ENCODE measurements at places on chromosomes 2 and 18.
A peak's percentile ranks its signal among the peaks of the same experiment; 100 is the strongest.

- no peak for DNase-seq
These were observed 59.2 kb upstream of the DSG1 start for GRCh38 chr18:31258789-31259188.

DNA sequence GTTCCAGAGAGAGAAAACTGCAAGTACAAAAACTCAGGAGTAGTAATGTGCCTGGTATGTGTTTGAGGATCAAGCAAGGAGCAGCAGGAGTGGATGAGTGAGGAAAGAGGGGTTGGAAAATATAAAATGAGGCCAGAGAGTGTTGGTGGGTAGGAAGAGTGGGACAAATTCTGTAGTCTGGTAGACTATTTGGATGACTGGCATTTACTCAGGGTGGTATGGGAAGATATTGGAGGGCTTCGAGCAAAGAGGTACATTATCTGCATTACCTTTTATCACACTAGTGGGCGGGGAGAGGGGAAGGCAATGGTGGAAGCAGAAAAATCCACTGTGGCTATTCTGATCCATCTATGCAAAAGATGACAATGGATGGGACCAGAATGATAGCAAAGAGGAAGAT is 381.7 kb upstream of the VWC2L start:
- DNase-seq = no peak

- no peak for DNase-seq
These were observed 80.6 kb downstream of the SPTBN1 start for GRCh38 chr2:54536720-54537119.

DNA sequence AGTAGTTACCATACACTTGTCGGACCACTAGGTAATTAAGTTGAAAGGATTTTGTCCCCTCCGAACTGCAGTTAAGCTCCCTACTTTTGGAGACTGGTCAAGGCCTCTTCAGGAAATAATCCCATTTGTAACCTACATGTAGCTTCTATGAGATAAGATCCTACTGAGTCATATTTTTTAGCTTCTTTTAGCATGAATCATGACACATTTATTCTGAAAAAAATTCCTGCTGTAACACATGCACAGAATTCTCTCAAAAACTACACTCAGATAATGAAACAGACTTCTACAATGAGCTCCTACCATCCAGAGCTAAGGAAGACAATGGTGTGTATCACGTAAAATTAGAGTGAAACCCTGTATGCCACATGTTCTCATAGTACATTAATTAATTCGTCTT is 100.7 kb upstream of the CCDC195 start:
- peak; percentile 71 for DNase-seq

GRCh38 chr2:106664669-106665068 is 177.5 kb downstream of the CD8B2 start:
- DNase-seq = no peak

GRCh38 chr18:48100651-48101165 is 170.2 kb upstream of the SMAD2 start:
- no peak for DNase-seq

DNA sequence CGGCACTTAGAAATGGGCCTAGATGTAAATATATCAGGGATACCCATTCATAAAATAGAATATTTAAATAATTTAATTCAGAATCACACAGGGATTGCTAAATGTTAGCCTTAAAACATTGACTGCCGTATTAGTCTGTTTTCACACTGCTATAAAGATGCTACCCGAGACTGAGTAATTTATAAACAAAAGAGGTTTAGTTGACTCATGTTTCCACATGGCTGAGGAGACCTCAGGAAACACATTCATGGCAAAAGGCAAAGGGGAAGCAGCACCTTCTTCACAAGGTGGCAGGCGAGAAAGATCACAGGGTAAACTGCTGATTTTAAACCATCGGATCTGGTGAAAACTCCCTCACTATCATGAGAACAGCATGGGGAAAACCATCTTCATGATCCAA is 223.6 kb upstream of the GULP1 start:
- DNase-seq = no peak

GRCh38 chr2:84942166-84942565 is 28.8 kb upstream of the KCMF1 start:
- no peak for DNase-seq

DNA sequence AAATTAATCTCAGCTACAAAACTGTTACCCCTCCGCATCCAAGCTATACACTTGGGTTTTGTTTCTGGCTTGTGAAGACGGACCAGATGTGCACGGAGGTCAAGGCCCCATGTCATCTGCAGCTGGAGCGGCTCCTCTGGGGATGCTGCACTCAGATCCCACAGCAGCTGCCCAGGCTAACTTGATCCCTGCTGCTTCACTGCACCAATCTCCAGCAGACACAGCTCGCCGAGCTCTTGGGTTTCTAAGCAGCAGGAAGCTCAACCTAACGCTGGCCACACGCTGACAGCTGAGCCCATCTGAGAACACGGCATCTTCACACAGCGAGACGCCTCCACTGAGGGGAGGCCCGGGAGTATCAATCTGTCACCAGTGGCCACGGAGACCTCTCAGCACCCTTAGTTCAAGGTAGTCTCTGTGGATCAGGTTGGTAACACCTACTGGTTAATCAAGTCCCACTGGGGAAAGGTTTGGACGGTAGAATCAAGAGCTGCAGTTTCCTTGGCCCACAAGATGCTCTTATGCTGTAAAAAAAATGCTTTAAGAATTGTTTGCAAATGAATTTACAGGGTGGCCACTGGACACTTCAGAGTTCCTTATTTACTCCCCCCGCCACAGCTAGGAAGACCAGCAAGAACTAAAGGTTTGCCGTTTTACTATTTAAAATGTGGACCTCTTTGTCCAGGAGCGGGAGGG is 67.5 kb downstream of the EMILIN2 start:
- no peak for DNase-seq

GRCh38 chr2:70505613-70506391 is 47.8 kb downstream of the TGFA start:
- no peak for DNase-seq

DNA sequence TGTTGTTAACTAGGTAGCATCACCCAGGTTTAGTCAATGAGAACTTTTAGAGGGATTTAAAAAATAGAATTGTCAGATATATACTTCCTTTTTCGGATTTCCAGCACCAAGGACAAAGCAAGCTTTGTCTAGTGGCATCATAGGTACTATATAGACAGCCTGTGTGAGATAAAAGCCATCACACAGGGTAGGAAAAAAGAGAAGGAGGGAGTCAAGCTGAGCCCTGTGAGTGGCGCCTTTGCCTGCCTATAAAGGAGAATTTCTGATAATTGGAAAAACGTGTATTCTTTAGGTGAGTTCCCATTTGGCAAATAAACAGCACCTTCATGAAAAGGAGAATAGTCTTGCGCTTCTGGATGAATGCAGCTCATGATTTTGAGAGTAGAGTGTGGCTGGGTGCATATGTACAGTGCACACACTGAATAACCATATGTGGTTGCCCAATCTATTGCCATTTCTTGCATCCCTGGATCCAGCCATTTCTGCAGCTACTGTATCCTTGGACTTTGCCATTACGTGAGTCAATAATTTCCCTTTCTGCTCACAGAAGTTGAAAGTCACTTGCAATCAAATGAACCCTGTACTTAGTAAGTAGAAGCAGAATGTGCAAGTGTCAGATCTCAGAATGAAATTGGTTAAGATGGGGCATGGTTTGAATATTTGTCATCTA is 559.9 kb upstream of the MEX3C start:
- DNase-seq = no peak

DNA sequence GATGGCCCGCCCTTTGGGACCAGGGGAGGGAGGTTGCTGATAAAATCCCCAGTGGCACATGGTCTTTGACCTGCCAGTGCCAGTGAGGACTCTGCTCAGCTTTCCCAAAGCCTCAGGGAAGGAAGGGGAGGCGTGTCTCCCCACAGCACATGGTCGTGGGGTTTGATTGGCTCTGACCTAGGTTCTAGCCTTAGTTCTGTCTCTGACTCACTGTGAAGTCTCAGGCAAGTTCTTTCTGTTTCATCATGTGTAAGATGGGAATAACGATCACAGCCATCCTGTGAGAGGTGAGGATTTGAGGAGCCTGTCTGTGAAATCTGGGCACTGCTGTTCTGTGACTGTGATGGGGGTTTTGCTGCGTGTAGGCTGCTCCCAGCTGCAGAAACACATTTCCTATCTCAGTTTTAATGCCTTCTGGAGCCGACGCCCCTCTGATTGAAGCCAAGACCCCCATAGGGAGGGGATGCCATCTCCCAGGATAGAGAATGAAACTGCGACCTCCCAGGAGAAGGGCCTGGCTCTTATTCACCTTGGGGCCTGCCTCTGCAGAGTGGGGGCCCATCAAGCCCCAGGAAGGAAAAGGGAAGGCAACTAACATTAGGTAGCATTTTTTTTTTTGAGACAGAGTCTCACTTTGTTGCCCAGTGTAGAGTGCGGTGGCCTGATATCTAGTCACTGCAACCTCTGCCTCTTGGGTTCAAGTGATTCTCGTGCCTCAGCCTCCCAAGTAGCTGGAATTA is 84.0 kb downstream of the DDX1 start:
- no peak for DNase-seq

- peak; percentile 77 for DNase-seq
These were observed 103.5 kb downstream of the SPTBN1 start for GRCh38 chr2:54559593-54560145.

GRCh38 chr2:232809349-232810124 is 33.2 kb upstream of the KCNJ13 start:
- DNase-seq = no peak

GRCh38 chr18:30381826-30382225 is 660.7 kb downstream of the DSC3 start:
- DNase-seq = no peak

GRCh38 chr2:127086990-127087790 is 19.8 kb downstream of the BIN1 start:
- no peak for DNase-seq

GRCh38 chr2:70069049-70069448 is 18.2 kb upstream of the PCBP1 start:
- DNase-seq = no peak

GRCh38 chr2:47226132-47226922 is 71.2 kb upstream of the STPG4 start:
- no peak for DNase-seq

- DNase-seq = no peak
These were observed 357.1 kb downstream of the CNTNAP5 start for GRCh38 chr2:124382067-124382618.

- no peak for DNase-seq
These were observed 91.9 kb upstream of the TPO start for GRCh38 chr2:1321321-1321720.

DNA sequence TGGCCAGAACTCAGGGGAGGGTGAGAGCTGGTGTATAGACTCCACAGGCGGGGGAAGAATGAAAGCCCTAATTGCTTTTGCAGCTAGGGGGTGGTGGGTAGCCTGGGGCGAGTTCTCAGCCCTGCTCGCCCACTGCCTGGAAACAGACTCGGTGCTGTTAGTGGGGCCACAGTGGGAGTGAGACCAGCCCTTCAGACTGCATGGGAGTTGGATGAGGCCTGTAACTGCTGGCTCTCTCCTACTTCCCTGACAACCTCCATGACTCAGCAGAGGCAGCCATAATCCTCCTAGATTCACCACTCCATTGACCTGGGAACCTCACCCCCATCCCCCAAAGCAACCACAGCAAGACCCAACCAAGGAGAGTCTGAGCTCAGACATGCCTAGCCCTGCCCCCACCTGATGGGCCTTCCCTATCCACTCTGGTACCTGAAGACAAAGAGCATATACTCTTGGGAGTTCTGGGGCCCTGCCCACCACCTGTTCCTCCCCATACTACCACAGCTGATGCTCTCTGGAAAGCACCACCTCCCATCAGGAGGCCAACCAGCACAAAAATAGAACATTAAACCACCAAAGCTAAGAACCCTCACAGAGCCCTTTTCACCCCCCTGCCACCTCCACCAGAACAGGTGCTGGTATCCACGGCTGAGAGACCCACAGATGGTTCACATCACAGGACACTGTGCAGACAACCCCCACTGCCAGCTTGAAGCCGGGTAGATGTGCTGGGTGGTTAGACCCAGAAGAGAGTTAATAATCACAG is 226.3 kb downstream of the EIPR1 start:
- no peak for DNase-seq

- DNase-seq = no peak
These were observed 356.6 kb upstream of the CELF4 start for GRCh38 chr18:37922162-37922561.

- DNase-seq = no peak
These were observed 16.5 kb upstream of the NRP2 start for GRCh38 chr2:205665791-205666190.

DNA sequence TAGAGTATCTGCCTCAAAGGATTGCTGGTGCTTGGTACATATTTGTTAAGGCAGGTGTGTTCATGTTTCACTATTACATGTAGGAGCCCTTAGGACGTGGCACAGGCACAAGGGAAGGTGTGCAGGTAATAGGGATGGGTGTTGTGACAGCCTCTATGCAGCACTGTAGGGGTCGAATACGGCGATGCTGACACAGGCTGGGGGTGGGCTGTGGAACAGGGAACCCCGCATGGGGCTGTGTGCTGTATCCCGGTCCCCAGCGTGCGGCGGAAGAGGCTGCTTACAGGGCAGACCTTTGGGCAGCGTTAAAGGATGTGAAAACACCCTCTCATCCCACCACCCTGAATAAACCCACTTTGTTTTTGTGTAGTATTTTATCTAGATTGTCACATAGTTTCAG is 21.5 kb downstream of the B3GNT2 start:
- no peak for DNase-seq

DNA sequence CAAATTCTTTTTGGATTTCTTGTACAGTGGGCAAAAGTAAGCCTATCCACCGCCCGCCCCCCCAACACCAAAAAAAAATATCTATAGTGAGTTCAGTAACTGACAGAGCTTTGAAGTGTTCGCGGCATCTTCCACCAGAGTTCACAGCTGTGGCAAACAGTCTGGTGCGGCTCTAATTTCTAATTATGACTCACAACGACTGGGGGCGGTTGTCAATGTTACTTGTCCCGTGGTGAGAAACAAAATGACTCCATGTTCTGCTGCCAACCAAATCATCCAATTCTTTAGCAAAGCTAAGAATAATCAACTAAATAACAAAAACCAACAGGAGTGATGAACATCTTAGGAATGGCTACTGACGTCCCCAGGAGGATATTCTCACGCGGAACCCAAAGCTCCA is 392.5 kb upstream of the SALL3 start:
- no peak for DNase-seq

DNA sequence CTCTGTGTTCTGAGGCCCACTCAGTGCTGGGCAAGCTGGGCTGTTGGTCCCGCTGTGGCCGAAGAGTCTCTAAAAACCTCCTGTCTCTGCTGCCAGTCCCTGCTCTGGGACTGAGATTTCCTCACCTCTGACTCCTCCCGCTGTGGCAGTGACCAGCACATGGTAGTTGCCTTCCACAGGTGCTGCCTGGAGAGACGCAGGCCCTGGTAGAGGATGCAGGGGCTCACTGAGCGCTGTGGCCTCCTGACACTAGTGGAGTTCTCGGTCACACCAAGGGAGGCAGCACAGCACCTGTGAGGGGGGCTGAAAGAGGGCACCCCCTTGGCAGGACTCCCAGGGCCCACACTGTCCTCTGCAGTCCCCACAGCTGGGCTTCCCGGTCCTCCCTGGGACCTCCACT is 3.8 kb upstream of the ASB1 start:
- no peak for DNase-seq

GRCh38 chr2:214395040-214395439 is 15.8 kb upstream of the VWC2L start:
- no peak for DNase-seq

GRCh38 chr2:14396533-14397083 is 235.9 kb upstream of the LRATD1 start:
- DNase-seq = no peak

- no peak for DNase-seq
These were observed 362.6 kb upstream of the ID2 start for GRCh38 chr2:8319219-8319618.

GRCh38 chr2:155907211-155907610 is 425.3 kb downstream of the NR4A2 start:
- no peak for DNase-seq

All from GM04503 (cell line).